Brain microvascular endothelial cell (primary cell): ENCODE measurements at places on chromosomes 5 and 9.

GRCh38 chr9:106920701-106921283 lies 57.8 kb downstream of the ZNF462 start:
- no peak for DNase-seq

DNA sequence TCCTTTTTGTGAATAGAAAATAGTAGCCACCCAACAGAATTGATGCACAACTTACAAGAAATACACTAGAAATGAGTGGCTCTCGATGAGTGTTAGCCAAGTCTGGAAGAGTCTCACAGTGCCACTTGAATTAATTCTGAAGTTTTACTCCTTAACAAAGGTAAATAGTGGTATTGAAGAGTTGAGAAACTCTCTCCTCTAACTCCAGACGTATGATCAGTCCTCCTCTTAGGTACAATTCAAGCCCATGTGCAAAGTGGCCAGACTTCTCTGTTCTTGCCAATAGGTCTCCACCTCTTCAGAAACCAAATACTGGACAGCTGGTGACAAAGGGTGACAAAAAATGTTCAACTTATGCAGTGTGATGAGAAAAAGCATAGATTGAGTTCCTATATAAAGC lies 38.5 kb upstream of the ADAMTS16 start:
- no peak for DNase-seq

DNA sequence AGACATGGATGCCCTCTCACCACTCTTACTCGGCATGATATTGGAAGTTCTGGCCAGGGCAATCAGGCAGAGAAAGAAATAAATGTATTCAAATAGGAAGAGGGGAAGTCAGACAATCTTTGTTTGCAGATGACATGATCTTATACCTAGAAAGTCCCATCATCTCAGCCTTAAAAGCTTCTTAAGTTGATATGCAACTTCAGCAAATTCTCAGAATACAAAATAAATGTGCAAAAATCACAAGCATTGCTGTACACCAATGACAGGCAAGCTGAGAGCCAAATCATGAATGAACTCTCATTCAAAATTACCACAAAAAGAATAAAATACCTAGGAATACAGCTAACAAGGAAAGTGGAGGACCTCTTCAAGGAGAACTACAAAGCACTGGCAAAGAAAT lies 2190.4 kb downstream of the MAT2B start:
- DNase-seq, result no peak

DNA sequence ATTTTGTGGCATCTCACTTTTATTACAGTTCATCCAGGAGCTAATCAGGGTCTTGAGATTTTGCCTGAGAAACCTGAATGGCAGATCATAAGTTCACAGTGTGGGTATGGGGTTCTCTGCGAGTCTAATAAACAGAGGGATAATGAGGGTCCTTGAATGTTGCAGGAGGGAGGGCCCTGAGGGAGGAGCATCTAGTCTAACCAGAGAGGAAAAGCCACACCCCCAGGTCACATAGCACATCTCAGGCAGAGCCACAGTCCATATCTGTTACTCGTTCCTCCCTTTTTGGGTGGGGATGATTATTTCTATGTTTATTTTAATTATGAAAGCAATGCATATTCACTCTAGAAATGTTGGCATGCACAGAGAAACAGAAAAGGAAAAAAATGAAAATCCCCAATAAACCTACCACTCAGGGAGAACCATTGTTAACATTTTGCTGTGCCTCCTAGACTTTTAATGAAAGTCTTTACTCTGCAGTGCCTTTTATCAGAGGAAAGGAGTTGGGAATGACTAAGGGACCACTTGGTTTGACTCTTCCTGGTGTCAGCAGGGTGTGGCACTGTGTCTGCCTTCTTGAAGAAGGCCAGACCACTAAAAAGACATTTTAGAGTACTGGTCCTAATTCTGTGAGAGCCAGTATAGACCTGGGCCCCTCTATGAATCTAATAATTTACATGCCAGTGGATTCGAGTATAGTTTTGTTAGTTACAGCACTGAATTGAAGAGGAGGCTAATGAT lies 2.8 kb downstream of the GALNT12 start:
- peak; percentile 22 for DNase-seq

- no peak for DNase-seq
Measured at GRCh38 chr9:15618540-15619331, 65.9 kb downstream of the CCDC171 start.

DNA sequence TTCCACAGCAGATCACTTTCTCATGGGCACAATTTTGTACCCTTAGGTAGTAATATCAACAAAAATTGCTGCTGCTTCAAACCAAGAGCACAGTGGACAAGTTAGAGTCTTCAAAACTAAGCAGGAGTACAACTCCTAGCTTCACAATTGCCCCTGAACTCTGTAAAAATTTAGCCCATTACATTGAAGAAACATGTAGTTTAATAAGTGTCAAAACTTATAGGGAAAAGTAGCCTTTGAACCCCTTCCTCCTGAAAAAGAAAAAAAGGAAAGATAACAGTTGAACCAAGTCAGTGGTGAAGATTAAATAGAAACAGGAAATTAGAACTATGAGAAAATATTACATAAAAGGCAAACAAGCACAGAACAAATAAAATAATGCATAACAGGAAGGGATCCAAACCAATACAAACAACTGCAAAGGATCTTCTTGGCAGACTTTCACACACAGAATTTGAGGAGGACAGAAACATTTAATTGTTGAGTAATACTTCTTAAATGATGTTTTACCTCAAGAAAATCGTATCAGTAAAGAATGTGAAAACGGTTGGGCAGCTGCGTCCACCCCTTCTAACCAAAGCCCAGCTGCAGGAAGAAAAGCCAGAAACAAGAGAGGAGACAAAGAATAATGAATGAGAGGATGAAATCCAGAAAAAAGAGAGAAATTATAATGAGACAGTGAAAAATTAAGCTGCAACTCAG lies 636.0 kb downstream of the NR2F1-AS1 start:
- peak; percentile 55 for DNase-seq

DNA sequence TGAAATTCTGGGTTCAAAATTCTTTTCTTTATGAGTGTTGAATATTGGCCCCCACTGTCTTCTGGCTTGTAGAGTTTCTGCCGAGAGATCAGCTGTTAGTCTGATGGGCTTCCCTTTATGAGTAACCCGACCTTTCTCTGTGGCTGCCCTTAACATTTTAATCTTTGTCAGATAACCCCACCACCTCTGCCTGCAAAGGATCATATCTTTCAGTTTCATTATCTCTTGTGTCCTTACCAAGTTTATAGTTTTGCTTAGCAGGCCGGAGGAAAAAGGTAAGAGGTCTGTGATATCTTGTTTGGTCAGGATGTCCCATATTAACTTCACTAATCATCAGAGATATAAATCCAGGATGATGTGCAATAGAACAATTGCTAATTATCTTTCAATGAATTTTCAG lies 970.2 kb upstream of the TYRP1 start:
- no peak for DNase-seq

GRCh38 chr5:14213253-14213652 lies 70.1 kb downstream of the TRIO start:
- DNase-seq, result no peak

DNA sequence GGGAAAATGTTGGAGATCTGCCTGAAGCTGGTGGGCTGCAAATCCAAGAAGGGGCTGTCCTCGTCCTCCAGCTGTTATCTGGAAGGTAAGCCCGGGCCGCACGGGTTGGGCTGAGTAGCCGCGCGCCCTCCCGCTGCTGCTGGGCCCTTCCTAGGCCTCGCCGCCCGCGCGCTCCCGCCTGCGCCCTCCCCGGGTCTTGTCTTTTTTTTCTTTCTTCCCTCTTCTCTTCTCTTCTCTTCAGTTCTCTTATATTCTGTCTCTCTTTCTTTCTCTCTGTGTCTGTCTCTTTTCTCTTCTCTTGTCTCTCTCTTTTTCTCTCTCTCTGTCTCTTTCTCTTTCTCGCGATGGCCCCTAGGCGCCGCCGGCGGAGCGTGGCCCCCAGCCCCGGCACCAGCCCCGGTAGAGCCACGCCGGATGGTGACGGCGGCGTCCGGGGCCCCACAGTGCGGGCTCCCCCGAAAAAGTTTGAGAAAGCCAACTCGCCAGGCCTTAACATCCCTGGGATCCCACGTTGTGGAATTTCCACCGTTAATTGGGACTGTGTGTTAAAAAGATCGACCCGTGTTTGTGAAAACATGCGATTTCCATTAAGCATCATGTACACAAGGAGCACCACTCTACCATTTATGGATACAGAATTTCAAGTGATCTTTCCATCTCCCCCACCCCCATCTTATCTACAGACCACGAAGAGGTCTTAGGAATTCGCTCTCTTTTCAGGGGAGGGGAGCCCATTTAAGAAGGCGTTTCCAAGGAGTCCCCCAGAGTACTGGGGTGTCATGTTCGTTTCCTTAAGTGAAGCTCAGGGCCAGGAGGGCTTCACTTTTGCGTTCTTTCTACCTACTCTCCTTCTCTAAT lies 616 bp downstream of the ABL1 start:
- DNase-seq, result no peak

DNA sequence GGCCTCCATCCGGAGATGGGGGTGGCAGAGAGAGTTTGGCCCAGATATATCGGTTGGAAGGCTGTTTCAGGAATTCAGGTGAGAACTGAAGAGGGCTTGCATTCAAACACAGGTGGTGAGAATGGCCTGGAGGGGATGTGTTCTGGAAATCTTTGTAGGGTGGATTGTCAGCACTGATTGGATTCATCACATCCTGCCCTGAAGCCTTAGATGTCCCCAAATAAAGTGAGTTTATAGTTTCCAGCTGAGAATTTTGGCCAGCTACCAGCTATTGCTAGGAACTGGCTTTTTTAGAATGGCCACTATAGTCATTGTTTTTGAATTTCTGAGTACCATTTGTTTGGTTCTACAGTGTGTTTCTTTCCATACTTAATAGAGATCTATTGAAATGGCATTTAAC lies 46.1 kb upstream of the ANKH start:
- no peak for DNase-seq

DNA sequence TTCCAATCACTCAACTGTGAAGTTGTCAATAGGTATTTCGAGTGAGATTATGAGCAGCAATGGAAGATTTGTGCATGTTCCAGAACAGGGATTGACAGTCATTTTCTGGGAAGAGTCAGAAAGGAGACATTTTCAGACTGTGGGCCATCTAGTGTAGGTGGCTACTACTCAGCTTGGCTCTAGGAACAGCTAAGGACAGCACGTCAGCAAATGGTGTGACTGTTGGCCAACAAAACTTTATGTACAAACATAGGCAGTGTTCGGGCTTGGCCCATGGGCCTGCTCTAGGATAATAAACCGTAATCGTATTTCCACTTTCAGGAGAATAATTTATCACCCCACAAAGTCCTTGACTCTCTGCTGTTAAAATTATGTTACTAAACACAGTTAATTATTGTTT lies 143.6 kb downstream of the ADCY2 start:
- DNase-seq, result no peak

DNA sequence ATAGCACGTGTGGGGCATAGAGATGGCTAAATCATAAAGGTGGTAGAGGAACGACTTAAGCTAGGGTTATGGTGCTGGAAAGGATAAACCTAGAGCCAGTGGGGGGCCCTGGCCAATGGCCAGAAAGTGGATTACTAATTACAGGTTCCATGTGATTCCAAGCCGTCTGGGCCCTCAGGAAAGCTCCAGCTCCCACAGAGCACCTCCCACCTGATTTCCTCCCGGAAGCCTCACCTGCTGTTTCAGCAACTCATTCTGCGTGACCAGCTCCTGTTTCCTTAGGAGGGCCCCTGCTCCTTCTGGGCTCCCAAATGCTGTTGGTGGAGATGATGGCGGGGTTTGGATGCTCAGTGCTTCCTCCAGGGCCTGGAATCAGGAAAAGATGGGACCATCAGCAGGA lies 16.2 kb downstream of the GPX3 start:
- DNase-seq, result no peak

DNA sequence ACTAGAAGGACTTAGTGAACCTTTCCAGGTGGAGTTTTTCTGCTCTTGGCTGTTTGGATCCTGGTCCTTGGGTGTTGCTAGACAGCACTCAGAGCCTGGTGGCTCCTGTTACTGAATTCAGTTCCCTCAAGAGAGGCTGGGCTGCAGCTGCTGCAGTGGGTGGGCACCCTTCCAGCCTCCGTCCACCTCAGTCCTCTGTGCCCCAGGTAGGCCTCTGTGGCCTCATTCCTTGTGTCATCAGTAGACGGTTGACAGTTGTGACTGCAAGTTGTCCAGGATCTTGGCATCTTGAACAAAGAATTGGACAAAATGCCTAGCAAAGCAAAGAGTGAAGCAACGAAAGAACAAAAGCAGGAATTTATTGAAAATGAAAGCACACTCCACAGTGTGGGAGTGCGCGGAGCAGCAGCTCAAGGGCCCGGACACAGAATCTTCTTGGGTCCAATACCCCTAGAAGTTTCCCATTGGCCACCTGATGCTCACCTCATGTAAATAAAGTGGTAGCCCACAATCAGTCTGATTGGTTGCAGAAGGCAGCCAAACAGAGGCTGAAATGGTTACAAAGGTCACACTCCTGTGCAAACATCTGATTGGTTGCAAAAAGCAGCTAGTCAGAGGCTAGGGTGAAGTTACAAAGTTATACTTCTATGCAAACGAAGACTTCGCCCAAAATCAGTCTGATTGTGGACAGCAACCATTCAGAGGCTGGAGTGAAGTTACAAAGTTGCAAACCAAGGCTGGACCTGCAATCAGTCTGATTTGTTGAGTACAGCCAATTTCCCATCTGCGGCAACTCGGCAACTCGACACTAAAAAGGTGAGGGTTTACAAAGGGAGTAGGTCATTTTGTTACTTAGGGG lies 40.1 kb downstream of the F2R start:
- DNase-seq, result no peak

- peak; percentile 44 for DNase-seq
Measured at GRCh38 chr9:110579034-110579861, at the start of gene SVEP1. TSS of gene SVEP1 (minus strand) at chr9:110579741. CDS start at chr9:110579543, 198 bp downstream.

DNA sequence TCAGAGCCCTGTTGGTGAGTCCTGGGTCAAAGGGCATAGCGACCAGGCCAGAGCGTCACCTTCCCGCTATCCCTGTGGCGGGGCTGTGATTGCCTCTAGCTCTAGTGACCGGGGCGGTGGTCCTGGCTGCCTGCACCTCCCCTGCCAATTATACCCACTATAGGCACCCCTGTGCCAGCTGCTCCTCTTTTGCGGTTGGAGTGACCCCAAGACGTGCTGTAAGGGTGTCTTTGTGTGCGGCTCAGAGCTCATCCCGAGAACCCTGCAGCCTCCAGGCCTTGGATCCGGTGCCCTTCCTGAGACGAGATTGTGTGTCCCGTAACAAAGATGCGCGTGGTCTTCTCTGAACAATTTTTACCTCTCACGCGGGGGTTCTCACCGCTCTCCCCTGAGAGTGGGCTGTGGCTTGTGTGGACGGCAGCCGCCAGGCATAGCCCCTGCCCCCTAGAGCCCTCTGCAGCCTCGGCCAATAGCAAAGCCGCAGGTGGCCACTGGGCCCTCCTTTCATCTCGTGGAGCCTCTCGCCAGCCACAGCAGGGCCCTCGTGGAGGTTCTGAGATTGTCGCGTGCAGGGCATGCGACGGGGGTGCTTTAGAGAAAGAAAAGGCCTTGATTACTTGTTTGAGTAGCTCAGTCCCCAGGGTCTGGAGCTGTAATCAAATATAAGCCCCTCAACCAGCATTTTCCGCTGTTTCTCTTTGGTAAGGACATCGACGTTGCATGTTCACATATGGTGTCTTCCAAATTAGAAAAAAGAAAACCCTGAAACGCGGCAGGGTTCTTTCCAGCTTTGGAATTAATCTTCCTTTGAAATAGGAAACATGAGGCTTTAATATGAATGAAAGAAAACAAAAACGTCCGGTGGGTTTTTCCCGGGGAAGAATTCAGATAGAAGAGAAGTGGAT lies 10.7 kb downstream of the NKD2 start:
- no peak for DNase-seq

GRCh38 chr5:8523501-8523900 lies 654.6 kb downstream of the MTRR start:
- DNase-seq, result no peak

- no peak for DNase-seq
Measured at GRCh38 chr9:13550519-13550918, 271.0 kb upstream of the MPDZ start.

GRCh38 chr5:96733771-96734500 lies 71.8 kb downstream of the CAST start:
- DNase-seq, result no peak
